ENCODE measurements at places on chromosomes 2 and 18.

DNA sequence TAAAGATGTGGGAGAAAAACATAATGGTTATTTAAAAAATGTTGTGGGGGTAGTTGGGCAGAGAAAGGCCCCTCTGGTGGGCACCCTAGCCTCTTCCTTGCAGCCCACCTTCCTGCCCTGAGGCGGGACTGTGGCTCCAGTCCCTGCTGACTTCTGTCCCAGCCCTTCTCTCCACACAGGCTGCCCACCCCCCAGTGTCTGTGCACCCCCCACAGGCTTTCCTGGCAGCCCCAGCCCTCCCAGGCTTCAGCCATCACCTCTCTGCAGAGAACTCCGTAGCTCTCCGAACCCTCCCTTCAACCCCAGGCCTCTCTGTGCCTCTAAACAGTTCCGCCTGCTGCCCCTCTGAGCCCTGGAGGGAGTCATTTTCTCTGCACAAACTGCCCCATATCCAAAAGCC, 75.4 kb downstream of the DYSF start:
- DNase-seq: no peak

DNA sequence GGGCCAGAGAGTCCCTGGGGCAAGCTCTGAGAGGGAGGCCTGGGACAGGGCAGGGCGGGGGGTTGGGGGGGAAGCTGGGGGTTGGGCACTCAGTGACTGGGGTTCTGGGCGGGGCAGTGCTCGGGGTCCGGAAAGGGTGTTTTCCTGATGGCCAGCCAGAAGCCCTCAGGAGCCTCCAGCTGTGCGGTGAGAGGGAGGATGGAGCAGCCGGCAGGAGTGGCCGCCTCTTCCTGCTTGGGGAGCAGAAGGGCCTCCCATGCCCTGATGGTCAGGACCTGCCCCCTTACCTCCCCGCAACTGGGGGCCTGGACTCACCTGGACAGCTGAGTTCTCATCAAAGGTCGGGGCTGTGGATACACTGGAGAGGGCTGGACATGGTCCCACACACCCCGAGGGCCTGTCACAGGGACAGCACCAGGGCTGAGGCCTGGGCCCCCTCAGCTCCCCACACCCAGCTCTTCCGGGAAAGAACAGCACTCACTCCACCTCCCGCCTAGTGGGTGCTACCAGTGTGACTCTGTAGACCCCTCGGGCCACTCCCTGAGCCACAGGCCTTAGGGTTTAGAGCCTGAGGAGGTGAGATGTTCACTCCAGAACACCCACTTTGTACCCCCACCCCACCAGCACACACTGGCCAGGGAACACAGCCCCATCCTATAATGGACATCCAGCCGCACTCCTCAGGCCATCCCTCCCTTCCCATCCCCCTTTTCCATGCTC, 6.7 kb downstream of the SFTPB start:
- DNase-seq: no peak

DNA sequence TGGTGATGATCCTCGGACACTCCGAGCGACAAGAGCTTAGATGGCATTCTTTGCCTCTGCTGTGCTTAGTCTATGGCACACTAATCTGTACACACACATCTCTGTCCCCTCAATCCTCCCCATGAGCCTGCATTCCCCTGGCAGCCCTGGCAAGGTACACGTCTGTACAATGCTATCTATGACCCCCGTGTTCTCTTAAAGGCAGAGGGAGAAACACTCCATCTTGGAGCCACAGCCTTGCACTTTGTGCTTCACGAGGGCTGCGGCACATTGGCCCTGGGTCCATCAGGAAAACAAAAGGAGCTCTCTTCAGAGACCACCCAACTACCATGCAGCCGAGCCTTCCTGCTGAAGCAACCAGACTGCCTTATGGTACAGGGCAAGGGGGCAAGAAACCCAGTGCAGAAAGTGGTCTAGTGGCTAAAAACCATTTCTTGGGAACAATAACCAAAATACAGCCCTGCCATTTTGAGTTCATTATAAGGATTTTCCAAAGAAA, 42.5 kb downstream of the STEAP3 start:
- no peak for DNase-seq

DNA sequence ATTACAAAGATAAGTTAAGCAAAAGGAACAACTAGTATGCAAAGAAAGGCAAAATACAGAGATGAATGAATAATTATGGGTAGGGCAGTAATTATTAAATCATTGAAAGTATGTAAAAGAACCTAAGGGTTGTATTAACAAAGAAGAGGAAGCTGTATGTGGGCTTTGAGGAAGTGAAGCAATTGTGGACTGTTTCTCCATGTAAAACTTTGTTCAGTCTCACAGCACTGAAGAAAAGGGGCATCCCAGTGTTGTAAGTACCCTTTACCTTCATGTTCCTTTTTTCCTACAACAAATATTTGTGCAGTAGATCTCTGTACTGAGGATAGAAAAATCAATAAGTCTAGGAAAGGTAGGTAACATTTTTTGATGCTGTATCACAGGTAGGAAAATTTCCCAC, 388.7 kb upstream of the NRP2 start:
- DNase-seq: no peak

DNA sequence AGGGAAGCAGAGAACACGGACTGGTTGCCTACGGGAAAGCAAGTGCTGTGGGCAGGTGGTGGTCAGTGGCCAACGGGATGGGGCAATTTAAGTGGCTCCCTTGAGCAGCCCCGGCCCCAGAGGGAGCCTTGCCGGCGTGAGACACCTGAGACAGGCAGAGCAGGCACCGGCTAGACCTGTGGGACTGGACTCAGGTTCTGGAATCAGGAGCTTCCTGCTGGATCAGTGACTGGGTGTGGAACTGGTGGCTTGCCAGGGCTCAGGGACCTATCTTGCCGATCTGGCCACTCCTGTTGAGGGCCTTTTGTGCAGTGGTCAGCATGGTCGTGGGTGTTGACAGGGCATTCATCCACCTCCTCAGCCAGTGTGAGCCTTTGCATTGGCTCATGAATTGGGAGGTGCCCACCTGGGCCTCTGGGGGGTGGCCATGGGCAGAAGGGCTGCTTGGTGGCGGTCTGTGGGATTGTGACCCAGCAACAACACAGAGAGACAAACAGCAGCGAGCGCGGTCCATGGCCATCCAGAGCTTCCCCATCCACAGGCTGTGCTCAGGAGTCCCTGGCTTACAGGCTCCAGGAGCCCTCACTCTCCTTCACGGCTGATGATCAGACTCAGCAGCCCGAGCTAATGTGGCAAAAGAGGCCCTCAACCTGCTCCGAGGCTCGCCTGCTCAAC, 85.4 kb upstream of the ZNF516 start:
- no peak for DNase-seq

- DNase-seq: no peak
Observed at GRCh38 chr2:136332436-136333095, 214.6 kb upstream of the CXCR4 start.

DNA sequence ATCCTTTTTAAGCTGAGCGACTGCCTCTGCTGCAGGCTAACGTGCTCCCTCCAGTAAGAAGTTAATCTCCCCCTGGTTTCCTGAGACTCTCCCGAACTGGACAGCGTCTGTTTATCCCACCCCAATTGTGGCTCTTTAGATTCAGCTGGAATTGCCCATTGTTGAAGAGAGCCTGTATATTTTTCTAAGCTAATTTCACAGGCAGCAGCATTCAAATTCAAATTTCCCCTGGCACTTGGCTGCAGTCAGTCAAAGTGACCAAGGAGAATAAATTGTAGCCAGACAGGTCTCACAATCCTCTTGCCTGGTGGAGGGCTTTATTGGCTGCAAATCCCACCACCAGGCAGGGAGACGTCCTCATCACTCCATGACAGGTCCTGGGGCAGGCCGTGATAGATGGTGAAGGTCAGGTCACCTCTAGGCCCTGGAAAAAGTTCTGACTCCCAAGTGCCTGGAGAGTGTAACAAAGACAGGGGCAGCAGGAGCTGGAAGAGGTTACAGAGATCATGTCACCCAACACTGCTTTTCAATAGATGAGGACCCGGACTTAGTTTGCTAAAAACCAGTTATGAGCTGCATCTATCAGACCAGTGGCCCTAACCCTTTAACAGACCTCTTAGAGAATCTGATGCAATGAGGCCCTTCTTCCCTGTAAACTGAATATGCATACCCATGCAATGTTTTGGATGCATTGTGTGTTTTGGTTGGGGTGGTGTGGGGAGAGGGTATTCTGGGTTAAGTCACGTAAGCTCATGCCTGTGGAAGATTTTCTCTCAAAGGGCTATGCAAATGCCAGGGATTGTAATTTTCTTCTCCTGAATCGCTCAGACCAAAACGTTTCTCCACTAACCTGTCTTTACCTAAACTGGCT, 32.3 kb upstream of the C18orf32 start:
- no peak for DNase-seq

DNA sequence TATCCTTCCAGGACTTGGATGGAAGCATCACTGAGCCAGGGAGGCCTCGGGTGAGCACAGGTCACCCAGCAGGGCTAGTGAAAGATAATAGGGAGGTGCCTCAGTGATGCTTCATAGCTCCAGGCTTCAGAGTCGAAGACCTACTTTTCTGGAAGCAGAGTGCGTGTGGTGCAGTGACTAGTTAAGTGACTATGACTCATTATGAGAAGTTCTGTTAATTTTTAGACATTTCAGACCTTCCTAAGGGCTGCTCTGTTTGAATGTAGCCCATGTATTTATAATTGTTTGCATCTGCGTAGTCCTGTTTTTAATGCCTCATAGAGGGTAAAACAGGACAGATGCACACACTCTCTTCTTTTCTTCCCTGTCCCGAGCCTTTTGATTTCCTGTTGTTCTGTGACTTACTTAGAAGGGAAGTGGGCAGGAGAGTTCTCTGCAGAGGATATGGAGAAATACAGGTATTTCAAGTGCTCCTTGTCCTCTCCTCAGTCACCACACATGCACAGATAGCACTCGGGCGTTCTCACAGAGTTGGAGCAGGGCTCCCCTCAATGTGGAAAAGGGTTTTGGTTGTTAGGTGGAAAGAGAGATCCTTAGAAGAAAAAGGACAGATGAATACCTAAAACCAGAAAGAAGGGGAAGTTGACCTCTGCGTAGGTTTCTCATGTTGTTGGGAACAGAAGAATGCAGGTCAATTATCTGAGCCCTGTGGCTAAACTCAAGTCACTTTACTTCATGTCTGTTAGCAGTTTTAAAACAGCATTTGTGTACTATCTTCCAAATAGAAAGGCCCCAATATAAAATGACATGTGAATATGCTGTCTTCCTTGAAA, 34.7 kb downstream of the RALB start:
- peak; percentile 71 for DNase-seq

GRCh38 chr18:30679285-30679930, 363.1 kb downstream of the DSC3 start:
- no peak for DNase-seq

DNA sequence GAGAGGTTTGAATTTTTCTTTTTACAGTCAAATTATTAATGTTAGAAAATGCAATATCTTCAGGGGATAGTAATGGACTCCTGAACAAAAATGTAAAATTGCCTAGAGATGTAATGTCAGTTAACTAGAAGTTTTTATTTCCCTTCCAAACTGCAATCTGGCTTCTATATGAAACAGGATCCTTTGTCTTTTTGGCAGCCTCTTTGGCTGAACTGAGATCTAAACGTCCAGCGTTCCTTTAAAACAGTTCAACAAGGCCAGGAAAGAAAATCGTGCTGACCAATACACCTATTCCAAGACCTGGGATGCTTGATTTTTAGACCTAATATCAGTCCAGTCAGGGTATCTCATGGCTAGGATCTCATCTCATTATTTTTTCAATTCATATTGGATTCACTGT, 245.5 kb downstream of the FIGN start:
- no peak for DNase-seq

DNA sequence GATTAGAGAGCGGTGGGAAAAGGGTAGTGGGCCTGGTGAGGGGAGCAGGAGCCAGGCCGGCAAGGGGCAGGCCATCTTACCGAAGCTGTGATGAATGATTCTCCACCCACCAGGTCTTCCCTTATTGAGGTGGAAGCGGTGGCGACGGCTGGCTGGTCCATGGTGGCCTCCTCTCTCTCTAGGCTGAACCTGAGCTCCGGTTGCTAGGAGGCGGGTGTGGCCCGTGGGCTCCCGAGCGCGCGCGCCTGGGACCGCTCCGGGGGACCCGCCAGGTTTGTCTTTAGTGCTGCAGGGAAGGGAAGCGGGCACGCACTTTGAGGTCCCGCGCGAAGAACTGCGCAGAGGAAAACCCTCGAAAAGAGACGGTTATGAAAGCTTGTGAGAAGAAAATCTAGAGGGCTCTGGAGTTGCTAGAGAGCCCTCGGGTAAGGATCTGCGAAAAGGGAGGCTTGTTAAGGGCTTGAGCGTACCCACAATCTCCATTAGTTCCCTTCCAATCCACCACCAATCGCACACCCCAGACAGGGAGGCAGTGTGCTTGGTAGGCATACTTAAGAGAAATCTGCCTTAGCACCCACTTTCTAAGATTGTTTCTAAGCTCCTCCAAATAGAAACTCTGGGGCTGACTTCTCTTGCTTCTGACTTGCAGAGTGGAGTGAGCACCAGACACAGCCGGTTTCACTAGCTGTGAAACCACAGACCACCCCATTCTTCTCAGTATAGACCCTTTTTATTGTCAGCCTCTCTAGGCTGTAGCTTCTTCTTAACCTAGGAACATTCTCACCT, at the start of gene STPG4:
STPG4 (minus strand) TSS at position 218 of the 786 bp plus-strand sequence; CDS start at position 161, 57 bp downstream.
- peak; percentile 30 for DNase-seq

GRCh38 chr18:45690975-45691815, 32.8 kb upstream of the SLC14A1 start:
- DNase-seq: peak; percentile 63

- DNase-seq: no peak
Observed at GRCh38 chr18:50154420-50154819, 40.5 kb downstream of the MYO5B start.

DNA sequence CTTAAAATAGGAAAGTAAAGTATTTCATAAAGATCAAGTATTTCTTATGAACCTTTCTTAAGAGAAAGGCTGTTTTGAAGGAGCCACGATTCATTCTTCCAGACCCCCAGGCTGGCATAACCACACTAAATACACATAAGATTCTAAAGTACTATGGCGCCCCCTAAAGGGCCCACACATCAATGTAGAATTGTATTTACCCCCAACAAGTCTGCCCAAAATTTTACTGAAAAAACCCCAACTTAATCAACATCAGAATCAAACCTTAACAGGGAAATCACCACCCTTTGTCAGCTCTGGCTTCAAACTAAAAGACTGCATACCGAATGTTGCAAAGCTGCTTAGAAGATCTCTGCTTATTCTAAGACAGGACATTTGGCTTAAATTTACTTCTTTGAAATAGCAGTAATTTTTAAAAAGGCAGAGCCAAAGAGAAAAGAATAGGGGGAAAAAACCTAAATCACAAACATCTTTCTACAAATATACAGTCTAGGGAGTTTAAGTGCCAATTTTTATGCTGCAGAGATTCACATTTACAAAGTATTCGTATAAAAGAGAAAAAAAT, 20.4 kb upstream of the BCL2 start:
- DNase-seq: no peak

GRCh38 chr2:3040496-3041140, 337.0 kb downstream of the EIPR1 start:
- no peak for DNase-seq

- DNase-seq: no peak
Observed at GRCh38 chr2:234847364-234847635, 104.5 kb upstream of the SH3BP4 start.

DNA sequence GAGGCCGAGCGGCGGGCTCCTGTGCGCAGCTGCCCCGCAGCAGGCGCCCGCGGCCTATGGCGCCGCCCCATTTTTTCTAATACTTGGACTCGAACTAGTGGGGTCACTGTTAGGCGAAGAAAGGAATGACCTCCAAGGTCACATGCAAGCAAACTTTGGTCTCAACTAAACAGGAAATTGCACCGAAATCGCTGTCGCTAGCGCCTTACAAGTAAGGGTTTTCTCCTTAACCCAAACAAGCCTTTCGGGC, 339 bp downstream of the ACAA2 start:
- DNase-seq: peak; percentile 48

- no peak for DNase-seq
Observed at GRCh38 chr2:109644571-109645275, 30.6 kb downstream of the SOWAHC start.

- no peak for DNase-seq
Observed at GRCh38 chr18:24669502-24669901, 209.1 kb downstream of the HRH4 start.

Data from GM20000 (cell line).